GM13976 (cell line): ENCODE measurements at places on chromosomes 5 and 9.

- no peak for DNase-seq
Observed at GRCh38 chr5:57176350-57176857, 2.5 kb downstream of the GPBP1 start.

DNA sequence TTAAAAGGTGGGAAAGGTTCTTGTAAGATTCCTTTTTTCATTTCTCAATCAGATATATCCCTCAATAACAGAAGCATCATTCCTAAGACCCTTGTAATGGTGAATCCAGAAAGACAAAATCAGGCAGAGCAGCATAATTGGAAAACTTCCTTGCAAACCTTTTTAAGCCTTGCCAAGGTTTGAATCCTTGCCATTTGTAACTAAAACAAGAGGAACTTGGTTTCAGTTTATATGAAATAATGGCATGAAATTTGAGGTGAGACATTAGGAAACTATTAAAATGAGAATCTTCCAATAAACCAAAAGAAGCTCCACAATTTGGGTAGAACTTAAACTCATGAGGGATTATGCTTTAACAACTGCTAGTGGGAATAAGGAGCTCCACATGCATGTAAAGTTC lies 384.7 kb upstream of the SMC2 start:
- no peak for DNase-seq

DNA sequence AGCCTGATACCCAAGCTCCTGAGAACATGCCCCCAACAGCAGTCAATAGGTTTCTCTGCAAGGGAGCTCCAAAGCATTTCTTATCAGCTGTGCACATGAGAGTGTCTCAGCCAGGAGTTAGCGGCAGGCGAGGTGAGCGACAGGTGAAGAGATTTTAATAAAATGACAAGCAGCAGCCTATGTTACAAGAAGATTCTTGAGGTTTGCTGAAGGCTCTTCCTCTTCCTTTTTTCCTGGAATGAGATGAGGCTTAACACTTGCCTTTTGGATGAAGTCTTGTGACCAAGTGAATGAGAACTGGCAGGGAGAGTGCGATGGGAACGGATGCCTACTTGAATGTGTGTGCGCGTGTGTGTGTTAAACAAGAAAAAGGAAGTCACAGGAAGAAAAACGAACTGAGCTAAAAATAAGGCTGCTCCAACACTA lies 76.1 kb downstream of the SHB start:
- no peak for DNase-seq

DNA sequence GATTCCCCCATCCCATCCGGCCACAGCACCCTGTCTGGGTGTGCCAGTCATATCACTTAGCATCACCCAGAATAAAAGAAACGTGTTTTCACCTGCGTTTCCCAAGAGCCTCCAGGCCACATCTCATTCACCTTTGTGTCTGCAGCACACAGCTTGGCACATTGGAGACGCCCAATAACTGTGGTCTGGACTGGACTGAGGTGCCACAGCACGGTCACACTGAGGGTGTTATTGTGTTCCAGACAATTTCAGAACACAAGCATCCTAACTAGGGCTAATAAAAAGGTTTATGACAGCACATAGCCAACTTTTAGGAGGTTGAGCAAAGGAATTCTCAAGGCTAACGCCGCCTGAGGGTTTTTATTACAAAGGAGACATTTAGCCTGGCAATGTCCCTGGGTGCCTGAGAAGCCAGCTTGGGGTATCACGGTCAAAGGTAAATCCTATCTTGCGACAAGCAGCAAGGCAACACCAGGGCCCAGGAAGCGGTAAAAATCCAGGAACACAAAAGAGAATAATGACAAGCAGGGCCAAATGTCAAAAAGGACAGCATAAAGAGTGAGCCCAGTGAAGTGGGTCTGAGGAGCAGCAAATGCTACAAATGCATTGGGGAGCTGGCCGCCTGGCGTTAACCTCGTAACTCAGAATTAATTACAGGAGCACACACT lies 3.4 kb downstream of the EPB41L4B start:
- DNase-seq = no peak

DNA sequence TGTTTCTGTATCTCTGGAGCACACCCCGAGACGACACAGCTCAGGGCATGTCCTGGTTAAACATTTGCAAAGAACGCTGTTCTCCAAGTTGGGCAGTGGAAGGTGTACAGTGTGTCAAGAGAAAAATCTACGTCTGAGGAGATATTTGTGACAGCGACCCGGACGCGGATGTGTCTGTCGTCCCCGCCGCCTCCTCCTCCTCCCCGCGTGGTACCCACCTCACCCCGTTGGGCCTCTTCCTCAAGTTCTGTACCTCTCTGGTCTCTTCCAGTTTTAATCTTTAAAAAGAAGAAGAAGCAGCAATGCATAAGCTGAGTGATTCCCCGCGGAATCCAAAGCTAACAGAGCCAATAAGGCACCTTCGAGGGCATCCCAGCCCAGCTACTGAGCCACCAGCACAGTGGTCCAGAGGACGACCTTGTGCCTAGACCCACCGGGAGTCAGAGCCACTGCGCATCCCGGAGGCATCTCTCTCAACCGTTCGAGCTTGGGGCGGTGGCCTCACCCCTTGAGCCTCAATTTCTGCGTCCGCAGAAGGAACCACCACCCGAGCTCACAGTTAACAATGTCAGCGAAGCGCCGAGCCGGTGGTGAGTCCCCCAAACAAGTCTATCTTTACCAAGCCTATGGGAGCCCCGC lies 467 bp downstream of the C9orf78 start:
- no peak for DNase-seq
